ENCODE measurements at places on chromosomes 12 and 14.

- no peak for DNase-seq
Observed at GRCh38 chr14:56120091-56120691, 2.0 kb downstream of the PELI2 start.

DNA sequence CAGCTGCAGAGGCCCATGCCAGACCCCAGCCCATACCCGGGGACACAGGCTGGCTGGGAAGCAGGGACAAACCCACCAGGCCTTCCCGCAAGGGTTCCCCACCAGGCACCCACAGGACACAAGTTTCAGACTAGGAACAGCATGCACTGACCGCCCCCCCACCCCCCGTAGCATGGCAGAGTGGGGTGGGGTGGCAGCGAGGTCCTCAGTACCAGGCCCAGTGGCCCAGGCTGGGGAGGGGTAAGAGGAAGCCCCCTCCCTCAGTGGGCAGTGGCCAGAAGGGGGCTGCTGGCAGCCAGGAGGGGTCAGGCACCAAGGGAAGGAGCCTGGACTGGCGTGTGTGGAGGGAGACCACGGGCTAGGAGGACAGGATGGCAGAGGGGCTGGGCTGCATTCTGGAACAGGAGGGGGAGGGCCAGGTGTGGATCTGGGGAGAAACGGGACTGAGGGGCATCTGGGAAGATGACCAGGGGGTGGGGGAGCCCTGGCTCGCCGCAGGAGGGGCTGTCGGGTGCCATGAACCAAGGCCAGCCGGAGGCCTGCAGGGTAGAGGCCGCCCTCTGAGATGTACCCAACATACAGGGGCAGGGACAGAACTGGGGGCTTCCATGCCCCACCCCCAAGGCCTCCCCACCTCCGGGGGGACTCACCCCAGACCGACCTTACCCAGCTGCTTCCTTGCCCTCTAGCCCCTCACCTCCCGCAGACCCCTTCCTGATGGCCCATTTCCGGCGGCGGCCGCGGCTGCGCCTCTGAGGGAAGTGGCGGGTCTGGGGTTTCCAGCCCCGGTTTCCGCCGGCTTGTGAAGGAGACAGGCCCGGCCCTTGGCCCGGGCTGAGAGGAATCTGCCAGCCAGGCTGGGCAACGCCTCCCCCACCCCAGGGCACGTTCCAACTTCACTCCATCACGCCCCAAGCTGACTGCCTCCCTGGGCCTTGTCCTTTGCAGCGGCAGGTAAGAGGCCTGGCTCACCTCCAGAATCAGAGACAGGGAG is 5.6 kb upstream of the JAG2 start:
- DNase-seq, result no peak

GRCh38 chr12:91397866-91398532 is 215.4 kb upstream of the DCN start:
- no peak for DNase-seq

GRCh38 chr12:130970165-130970907 is 16.6 kb downstream of the ADGRD1 start:
- DNase-seq, result no peak

- DNase-seq, result no peak
Observed at GRCh38 chr14:105155071-105155651, 13.4 kb downstream of the JAG2 start.

Measured in fibroblast of skin of left quadriceps (primary cell).